Activated CD4-positive, alpha-beta T cell treated with anti-CD3 and anti-CD28 coated beads for 4 hours (primary cell): ENCODE measurements at places on chromosomes 7 and 10.

DNA sequence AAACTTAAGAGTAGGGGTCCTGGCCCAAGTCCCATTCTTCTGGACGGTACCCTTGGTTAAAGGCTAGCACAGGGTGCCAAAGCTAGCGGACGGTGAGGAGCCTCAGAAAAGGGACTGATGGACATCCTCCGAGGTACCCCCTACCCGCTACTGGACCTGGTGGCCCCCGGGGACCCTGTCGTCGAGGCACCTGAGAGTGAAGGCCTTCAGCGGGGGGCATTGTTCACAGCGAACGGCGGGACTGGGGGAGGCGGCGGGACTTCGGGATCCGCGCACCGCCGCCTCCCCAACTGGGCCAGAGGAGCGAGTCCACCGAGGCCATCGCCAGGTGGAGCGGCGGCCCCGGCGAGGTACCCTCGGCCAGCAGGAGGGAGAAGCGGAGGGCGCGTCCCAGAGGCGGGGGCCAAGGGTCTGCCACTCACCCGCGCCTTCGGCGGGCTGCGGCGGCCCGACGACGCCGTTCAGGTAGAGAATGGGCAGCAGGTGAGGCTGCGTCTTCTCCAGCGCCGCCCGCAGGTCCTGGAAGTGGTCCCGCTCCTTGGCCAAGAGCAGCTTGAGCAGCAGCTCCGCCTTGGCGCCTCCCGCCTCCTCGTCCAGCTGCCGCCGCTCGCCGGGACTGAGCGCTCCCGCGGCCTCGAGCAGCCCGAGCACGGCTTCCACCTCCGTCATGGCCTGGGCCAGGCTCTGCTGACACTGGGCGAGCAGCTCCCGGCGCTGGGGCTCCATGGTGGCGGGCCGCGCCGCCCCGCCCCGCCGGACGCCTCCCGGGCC is 575 bp downstream of the DLG5 start:
- peak; percentile 3 for DNase-seq

GRCh38 chr7:106216923-106217542 is 67.8 kb downstream of the NAMPT start:
- no peak for DNase-seq

- no peak for DNase-seq
Observed at GRCh38 chr7:95951531-95951930, 179.2 kb downstream of the DYNC1I1 start.

DNA sequence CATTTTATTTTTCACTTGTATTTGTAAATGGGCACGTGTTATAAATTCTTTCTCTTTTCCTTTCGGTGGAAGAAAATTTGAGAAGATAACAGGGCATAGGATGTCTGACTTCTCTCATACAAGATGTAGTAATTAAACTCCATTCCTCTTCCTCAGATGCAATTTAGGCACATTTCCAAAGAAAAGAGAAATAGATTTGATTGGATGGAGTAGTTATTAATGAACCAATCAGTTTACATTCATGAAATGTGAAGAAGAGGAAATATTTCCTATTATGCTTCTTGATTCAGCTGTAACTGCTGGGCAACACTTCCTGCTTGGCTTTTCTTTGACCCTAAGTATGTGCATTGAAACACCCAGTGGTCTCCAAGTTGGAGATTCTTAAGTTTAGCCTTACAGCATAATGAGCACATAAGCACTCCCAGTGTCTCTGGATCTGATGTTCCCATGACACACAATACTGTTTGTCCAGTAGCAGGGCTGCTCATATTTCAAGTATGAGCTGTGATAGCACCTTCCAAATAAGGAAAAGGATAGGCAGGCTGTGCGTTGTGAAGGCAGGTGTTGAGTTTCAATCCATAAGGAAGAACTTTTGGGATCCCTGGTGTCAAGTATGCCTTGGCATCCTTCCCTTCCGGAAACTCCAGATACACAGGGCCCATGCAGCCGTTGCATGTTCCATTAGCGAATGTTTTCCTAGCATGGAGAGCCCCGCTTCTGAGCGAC is 33.4 kb upstream of the COBL start:
- DNase-seq, result no peak

DNA sequence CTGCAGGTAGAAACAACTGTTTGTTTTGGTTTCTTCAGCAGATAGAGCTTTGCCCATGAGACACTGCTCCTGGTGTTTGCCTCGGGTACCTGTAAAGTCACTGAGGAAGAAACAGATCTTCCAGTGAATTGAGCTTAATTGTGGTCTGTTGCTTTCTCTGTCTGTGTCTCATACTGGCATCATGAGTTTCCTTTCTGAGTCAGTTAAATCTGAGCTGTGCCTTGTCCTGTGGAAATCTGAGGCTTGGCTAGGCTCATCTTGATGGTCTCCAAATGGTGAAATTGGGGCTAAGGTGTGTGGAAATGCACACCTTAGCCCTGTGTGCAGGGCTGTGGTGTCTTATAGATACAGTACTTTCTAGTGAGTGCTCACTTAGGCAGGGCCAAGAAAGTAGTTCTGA is 67.4 kb downstream of the GBF1 start:
- no peak for DNase-seq

- no peak for DNase-seq
Observed at GRCh38 chr7:48280100-48280499, 108.8 kb downstream of the ABCA13 start.

GRCh38 chr10:79488336-79488735 is 24.0 kb upstream of the EIF5AL1 start:
- DNase-seq, result no peak

GRCh38 chr7:17408904-17409290 is 110.4 kb downstream of the AHR start:
- no peak for DNase-seq
